ENCODE measurements at places on chromosomes 13 and 19.

- no peak for DNase-seq
Observed at GRCh38 chr13:48081739-48082138, 13.2 kb downstream of the MED4 start.

DNA sequence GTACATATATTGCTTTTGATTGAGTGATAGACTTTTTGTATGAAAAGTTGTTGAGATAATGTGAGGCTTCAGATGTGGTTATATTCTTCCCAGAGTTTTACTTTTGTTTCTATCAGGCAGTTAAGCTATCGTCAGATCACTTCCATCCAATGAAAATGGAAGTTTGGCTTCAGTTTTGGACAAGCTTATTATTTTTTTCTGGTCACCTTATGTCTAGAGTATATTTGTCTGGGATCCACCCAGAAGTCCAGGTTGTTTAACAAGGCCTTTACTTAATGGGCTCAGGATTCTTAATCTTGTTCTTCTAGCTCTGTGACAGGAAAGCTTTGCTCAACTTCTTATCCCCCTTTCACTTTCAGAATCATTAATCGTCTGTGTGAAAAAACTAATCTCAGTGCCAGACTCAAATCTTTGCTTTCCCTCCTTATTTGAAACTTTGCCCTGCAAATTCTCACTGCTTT, 150.9 kb downstream of the PDS5B start:
- DNase-seq = no peak

DNA sequence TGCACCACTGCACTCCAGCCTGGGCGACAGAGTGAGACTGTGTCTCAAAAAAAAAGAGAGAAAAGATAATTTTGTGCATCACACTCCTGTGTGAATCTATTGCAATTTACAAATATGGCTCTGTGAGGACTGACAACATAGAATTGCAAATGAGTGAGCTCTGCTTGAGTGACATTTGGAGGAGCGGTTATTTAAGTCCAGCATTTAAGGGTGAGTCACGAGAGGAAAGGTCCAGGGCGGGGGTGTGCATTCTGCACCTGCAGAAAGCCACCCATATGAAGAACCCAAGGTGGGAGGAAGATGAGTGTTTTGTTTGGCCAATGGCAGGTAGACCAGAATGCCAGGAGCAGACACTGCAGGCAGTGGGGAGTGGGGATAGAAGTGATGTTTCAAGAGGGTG, 58.5 kb downstream of the DGKH start:
- DNase-seq = no peak

DNA sequence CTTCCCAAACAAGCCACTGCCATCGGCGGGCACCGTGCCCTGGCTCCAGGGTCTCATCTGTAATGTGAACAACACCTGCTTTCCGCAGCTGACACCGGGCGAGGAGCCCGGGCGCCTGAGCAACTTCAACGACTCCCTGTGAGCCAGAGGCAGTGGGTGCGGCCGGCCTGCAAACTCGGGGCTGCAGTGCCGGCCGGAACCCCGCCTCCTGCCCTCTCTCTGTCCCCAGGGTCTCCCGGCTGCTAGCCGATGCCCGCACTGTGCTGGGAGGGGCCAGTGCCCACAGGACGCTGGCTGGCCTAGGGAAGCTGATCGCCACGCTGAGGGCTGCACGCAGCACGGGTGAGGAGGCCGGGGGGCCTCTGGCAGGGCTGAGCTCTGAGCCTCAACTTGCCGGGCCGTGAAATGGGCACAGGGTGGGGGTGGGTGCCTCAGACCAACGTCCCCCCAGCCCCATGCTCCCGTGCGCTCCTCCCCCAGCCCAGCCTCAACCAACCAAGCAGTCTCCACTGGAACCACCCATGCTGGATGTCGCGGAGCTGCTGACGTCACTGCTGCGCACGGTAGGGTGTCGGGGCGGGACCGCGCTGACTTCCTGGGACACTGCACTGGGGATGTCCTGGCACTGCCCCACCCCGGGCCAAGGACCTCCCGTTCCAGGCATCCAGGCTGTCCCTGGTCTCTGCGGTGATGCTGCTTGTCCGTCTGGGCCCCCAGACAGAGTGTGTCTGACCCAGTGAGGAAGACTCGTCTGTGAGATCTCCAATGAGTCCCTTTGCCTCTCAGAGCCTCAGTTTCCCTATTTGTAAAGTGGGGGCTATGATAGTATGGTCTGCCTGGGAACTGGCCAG, 2.2 kb downstream of the ABCA7 start:
- DNase-seq = no peak

GRCh38 chr19:16794456-16795441, 34.4 kb upstream of the SIN3B start:
- DNase-seq = no peak

GRCh38 chr13:109651311-109651710, 135.1 kb downstream of the IRS2 start:
- no peak for DNase-seq

GRCh38 chr13:113564331-113565023, 20.1 kb upstream of the TFDP1 start:
- DNase-seq = no peak

DNA sequence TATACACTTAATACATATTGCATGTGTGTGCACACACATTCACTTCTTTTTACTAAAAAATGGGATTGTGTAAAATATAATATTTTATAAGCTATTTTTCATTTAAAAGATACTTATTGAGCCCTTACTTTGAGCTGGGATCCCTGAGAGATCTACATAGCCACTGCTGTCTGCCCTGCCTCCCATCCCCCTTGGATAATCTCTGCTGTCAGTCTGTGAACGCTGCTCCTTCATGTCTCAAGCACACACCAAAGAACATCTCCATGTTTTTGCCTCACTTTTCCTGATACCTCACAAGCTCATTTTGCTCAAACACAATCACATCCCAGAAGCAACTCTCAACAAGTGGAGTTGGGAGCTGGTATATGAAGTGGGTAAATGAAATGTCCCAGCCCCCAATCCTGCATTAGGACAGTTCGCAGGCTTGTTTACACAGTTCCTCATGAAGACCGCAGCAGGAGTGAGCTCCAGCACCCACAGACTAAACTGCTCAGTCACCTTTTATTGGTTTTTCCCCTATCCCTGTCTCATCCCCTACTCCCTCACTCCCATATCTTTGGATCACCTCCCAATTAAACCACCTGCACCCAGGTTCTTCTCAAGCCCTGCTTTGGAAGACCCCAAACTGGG, 108.3 kb upstream of the FRY start:
- DNase-seq = no peak

DNA sequence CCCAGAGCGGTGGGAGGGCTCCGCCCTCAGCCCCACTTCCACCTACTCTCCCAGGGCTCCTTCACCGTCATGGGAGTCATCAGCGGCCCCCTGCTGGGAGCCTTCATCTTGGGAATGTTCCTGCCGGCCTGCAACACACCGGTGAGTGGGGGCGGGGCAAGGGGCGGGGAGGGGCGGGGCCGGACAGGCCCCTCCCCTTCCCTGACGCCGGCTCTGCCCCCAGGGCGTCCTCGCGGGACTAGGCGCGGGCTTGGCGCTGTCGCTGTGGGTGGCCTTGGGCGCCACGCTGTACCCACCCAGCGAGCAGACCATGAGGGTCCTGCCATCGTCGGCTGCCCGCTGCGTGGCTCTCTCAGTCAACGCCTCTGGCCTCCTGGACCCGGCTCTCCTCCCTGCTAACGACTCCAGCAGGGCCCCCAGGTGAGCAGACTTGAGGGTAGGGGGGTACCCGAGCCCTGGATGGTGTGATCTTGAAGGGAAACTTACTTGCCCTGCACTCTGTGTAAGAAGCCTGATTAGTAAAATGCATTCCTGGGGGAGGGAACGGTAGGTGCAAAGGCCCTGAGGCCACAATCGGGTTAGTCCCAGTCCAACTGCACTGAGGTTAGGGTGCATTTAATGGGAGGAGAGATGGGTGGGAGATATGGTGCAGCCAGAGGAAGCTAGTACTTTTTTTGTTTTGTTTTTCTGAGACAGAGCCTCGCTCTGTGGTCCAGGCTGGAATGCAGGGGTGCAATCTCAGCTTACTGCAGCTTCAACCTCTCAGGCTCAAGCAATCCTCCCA, 12.1 kb downstream of the SLC5A5 start:
- DNase-seq = no peak

DNA sequence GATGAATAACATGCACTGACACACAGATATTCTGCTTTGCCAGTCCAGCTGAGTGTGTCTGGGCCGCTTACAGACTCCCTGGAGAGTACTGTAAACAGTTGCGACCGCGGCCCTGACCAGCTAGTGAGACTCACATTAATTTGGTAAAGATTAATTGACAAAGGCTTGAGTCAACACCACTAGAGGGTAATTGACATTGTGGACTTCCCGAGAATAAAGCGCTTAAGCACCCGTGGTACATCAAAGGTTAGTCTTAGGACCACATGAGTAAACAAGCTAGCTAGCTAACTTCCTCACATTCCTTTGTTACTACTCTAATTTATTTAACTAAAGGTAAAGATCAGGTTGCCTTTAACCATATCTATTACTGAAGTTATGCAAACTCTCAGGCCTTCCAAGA, 624.4 kb upstream of the ARGLU1 start:
- no peak for DNase-seq

DNA sequence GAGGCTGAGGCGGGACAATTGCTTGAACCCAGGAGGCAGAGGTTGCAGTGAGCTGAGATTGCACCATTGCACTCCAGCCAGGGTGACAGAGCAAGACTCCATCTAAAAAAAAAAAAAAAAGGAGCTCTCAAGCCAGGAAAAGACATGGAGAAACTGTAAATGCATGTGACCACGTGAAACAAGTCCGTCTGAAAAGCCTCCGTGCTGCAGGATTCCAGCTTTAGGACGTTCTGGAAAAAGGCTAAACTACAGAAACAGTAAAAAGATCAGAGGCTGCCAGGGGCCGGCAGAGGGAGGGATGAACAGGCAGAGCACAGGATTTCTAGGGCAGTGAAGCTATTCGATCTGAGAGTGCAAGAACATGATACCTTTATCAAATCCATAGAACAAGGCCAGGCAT, 40.7 kb upstream of the NDUFS7 start:
- no peak for DNase-seq

DNA sequence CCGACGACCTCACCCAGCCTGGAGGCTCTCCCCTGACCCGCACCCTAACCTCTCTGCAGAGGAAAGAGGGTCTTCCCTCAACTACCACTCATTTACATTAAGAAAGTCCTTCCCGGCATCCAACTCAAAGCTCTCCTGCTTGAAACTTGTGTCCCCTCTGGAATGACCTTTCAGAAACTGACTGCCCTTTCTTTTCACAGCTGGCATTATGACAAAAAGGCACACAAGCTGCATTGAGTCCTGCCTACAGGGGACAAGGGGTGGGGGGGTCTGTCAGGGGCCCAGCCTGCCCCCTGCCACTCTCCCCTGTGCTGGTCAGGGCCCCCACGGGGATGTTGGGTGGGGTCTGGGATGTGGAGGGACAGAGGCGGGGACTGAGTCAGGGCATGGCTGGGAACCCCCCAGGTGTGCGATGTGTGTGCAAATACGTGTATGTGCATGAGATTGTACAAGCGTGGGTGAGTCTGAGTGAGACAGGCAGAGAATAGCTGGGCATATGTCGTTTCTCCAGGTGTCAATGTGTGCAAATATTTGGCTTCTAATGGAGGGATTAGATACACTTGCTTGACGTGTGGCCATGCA, 2.0 kb downstream of the COL5A3 start:
- DNase-seq = no peak

DNA sequence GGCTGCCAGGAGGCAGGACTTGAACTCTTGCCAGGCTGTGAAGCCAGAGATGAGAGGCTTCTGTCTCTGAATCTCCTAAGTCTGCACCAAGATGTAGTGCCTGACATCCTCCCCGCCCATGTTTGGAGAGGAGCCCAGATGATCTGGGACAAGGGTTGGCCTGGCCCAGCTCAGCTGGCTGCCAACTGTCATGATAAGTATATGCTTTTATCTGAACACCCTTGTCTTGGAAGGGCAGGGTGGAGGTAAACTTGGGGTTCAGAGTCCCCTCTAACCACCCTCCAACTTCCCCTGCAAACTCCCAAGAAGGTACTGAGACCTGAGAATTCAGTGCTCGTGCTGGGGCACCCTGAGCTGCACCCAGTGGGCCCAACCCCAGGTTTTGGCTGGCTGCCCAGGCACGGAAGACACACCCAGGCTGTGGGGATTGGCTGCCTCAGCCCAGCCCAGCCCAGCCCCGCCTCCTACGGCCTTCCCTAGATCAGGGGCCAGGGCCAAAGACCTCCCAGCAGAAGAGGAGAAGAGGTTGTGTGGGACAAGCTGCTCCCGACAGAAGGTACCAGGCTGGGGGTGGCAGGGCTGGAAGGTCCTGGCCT, at the start of gene CYP4F12:
TSS of gene CYP4F12 (plus strand) at position 508 of the 596 bp plus-strand sequence. CDS start 443 bp downstream, outside the sequence.
- DNase-seq = no peak

All from fibroblast of skin of left quadriceps (primary cell).